Non-pigmented ciliary epithelial cell (primary cell): ENCODE measurements at places on chromosomes 16 and 17.

GRCh38 chr17:80566054-80566400 is 21.4 kb downstream of the RPTOR start:
- no peak for DNase-seq

GRCh38 chr17:59845595-59846393 is 46.9 kb downstream of the TUBD1 start:
- no peak for DNase-seq

DNA sequence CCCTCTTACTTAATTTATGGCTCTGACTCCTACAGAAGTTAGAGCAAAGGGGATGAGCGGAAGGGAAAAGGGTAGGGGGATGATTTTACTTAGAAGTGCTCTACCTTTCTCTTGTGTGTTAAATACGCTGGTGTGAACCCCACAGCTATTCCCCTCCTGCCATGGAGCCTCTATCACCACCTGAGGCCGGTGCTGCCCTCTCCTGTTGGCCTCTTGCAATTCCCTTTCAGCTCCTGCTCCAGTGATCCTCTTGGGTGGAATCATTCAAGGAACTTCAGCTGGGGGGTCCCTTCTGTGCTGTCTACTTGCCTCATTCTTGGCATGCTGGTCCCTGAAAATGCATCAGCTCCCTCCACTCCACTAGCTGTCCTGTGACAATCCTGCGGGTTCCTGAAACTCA is 41.8 kb upstream of the CDH8 start:
- no peak for DNase-seq

DNA sequence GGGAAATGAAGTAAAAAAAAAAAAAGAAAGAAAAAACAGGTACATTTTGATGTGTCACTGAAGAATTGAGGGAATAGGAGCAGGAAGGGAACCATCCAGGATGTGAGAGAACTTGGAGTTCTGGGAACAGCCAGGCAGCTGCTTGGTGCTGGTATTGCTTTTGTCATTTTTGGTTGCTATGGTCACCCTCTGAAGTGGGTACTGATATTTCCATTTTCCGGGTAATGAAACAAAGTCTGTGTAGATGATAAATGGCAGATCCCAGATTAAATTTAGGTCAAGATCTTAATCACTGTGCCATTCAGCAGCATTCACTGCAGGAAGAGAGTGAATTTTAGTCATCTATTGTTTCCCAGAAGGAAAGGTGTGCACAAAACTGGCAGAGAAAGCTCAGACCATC is 93.6 kb downstream of the ABCA8 start:
- DNase-seq: no peak

GRCh38 chr16:30082545-30083090 is 6.8 kb downstream of the PPP4C start:
- no peak for DNase-seq
